Common myeloid progenitor, CD34-positive (primary cell): ENCODE measurements at places on chromosomes 7 and 10.

DNA sequence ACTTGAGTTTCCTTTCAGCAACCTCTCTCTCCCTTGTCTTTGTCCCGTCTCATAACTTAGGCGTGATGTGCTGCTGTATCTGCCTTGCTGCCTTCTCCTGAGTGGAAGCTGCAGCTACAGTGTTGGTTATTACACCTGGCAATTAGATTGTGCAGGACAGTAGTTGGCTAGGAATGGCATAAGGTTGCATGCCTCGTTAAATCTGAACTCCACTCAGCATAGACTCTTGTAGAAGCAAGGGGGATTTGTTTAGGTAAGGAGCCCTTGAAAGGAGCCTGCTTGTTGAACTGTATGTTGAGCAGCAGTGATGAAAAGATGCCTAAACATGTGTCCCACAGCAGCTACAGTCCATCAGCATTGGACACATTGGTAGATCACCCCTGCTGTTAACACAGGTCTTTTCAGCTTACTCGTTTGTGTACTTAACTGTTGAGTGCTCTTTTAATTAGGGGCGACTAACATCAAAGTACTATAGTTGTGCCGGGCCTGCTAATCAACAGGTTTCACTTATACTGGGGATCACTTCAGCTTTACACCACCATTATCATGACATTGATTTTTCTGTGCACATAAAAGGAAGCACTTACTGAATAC lies 225.0 kb downstream of the AUTS2 start:
- DNase-seq: no peak

- DNase-seq: no peak
Observed at GRCh38 chr10:79209340-79209739, 137.9 kb upstream of the PPIF start.

- DNase-seq: no peak
Observed at GRCh38 chr7:129457101-129457500, 22.9 kb downstream of the STRIP2 start.

- no peak for DNase-seq
Observed at GRCh38 chr10:28730031-28730778, 52.9 kb downstream of the BAMBI start.

DNA sequence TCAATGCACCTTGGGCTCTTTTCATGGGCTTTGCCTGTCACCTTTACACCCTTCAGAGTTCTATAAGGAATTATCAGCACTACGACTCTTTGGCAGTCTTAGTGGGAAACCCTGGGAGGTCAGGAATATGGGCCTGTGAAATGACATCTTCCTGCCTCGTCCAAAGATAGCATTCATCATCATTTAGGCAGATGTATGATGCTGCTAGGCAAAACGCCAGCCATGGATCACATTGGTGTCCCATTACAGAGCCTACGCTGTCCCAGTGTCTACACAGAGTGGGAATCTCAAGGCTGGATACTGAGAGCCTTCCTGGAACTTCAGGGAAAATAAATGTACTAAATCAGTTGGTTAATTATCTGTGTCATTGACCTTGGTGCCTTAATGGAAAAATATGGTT lies 259.4 kb upstream of the CELF2 start:
- DNase-seq: no peak

GRCh38 chr7:102455596-102455995 lies 9.1 kb downstream of the ALKBH4 start:
- DNase-seq: no peak

- no peak for DNase-seq
Observed at GRCh38 chr7:36871355-36871738, 147.1 kb upstream of the AOAH start.

DNA sequence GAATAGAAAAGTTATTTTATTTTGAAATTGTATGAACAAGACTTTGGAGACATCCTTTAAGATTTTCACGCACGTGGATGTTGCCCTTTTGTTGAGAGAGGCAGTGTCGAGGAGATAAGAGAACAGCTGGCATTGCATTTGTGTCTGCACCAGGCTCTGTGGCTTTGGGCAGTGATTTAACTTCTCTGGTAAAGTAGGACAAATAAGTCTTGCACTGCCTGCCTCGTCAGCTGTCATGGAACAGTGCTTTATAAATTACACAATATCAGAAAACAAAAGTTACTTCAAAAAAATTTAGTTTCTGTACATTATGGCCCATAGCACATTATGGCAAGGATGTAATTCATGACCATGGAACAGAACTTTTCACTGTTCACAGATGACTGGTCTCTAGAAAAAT lies 20.1 kb downstream of the SNX10 start:
- DNase-seq: no peak

DNA sequence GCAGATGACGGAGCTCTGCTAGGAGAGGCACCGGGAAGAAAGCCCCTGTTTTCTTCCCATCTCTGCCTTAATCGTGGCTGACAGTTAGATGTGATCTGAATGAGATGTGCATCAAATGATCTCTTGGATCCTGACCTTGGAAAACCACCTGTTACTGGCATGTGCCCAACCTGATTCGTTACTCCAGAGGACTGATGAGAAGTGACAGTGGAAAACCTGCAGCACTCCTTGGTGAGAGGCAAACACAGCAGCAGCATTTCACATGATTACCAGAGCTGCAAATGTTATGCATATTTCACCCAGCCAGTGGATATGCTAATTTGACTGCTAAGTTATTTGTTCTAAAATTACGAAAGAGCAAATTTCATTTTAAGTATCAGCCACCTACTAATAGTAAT lies 95.3 kb downstream of the PTPRN2 start:
- DNase-seq: no peak

GRCh38 chr7:129853661-129854268 lies 99.0 kb downstream of the UBE2H start:
- peak; percentile 23 for DNase-seq

- no peak for DNase-seq
Observed at GRCh38 chr10:68330852-68331454, 911 bp upstream of the HNRNPH3 start.

GRCh38 chr7:38322461-38322860 lies 49.0 kb upstream of the TARP start:
- DNase-seq: no peak
